Stimulated activated CD8-positive, alpha-beta memory T cell treated with anti-CD3 and anti-CD28 coated beads, Interleukin-4, amount 100 ng/mL, for 4 hours (primary cell): ENCODE measurements at places on chromosomes 3 and 15.

- no peak for DNase-seq
Measured at GRCh38 chr15:56821721-56822425, 88.6 kb upstream of the ZNF280D start.

GRCh38 chr3:186614266-186614596, 1.4 kb downstream of the AHSG start:
- DNase-seq = no peak

- no peak for DNase-seq
Measured at GRCh38 chr15:43143203-43143941, 10.0 kb downstream of the TMEM62 start.

GRCh38 chr15:80162059-80162554, 9.3 kb downstream of the FAH start:
- DNase-seq = no peak

GRCh38 chr3:71290301-71290700, 293.2 kb downstream of the FOXP1 start:
- DNase-seq = no peak

GRCh38 chr3:38003371-38003816, 12.8 kb downstream of the VILL start:
- DNase-seq = no peak

DNA sequence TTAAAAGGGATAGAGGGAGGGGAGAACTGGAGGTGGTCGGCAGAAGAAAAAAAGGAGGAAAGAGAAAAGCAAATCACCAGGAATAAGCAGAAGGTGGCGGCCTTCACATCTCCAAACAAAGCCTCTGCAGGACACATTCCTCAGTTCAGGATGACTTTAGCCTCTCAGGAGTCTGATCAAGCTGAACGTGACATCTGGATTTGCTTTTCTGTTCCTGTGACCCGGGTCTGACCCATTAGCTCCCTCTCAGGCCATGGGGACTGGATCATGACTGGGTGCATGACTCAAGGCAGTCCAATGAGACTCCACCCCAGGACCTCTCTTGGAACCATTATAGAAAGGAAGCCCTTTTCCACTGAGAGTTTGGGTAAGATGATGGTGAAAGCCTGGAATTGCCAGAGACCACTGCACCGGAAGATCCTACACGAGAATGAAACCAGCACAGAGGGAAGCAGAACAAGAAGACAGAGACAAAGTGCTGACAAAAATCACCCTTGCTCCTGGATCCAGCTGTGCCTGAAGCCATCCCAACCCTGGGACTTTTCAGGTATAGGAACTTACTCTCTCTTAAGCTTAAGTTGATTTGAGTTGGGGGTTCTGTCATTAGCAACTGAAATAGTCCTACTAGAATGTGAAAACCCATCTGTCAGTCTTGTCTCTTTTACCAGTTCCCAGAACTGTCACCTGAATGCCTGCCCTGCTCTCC, 45.4 kb upstream of the RAD18 start:
- DNase-seq = no peak

GRCh38 chr3:186869253-186870100, 27.0 kb downstream of the ADIPOQ start:
- DNase-seq = no peak

DNA sequence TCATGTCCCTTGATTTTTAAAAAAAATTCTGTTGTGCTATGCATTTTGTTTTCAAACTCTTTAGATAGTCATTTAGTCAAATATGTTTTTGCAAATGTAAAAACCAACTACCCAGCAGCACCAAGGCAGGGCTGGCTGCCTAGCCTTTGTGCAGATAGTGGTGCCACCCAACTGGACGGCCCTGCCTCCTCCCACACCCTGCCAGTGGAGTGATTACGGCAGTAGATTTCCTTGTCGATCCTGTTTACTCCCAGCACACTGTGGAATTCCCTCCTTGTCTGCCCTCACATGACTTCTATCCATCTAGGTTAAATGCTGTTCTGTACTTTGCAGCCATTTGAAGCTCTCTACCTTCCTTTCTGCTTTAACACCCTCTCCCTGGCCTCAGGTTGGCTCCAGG, 79.4 kb upstream of the PLXNA1 start:
- DNase-seq = no peak

DNA sequence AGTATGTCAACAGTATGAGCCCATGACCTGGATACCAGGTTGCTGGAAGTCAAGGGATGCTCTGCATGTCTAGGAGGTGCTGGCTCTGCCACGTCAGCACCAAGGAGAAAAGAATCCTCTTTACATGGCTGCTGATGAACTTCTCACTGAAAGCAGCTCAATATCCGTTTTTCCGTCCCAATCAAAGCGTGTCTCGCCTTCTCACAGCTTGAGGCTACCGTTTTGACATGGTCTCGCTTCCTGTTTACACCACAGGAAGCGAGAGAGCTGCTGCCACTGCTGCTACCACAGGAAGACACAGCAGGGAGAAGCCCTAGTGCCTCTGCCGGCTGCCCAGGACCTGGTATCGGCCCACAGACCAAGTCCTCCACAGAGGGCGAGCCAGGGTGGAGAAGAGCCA, 27.3 kb downstream of the STARD5 start:
- DNase-seq = peak; percentile 47

DNA sequence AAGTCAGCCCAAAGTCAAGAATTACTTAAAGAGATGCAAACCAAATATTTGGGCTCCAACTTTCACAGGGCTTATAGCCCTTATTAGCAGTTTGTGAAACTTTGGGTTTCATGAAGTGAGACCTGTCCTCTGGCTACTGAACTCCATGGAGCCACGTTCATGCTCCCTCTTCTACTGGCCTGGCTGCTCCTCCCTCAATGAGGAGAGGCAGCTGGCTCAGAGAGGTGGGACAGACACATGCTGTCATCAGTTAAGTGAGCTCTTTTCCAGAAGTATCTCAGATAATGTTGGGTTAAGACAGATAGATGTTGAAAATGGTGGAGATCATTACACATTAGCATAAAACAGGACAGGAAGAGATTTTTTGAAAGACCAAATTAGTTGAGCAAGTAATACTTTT, 19.4 kb downstream of the MRPS25 start:
- no peak for DNase-seq

DNA sequence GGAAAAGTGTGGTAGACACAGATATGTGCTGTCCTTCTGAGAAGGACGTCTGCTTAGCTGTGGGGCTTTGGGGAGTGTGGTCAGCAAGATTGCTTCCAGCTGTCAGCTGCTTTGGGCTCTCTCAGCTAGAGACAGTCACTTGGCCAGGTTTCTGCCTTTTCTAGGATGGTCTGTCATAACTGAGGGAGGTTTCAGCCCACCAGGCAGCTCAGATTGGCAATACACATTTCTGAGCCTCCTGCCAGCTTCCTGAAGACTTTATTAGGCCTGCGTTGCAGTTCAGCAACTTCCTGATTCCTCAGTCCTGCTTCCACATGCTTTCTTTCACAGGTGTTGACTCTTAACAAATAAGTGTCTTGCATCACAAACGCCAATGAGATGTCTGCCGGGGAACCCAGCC, 286.5 kb downstream of the SQOR start:
- no peak for DNase-seq

DNA sequence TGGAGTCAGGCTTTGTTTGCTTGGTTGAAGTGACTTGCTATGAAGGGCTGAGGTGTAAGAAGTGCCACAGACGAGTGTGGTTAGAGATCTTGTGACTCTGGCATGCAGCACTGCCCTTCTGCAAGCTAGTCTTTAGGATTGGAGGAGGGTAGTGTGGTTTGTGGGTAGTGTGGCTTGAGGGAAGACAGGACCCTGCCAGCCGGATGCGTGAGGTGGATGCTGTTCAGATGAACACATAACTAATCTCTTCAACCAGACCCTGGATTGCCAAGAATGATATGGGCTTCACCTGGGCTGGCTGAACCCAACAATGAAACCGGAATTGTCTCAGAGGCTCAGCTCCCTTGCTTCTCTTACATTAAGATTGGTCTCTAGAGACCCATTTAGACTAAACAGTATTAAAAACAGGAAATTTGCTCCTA, 32.7 kb downstream of the STARD9 start:
- no peak for DNase-seq

DNA sequence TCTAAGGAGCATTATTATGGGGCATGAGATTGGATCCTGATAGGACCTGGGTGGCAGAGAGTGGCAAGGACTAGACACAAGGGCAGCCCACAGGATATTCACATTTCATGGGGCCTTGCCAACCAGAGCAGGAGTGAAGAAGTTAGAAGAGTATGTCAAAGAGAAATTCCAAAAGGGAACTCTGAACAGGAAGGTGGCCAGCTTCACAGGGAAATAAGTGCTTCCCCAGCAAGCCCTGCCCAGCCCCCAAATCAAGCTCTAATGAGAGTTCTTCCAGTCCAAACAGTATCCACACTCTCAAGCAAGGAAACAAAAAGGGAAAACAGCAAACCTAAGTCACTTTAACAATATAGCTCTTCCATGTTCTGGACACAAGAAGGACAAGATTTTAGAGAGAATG, 130.2 kb upstream of the COL8A1 start:
- no peak for DNase-seq

DNA sequence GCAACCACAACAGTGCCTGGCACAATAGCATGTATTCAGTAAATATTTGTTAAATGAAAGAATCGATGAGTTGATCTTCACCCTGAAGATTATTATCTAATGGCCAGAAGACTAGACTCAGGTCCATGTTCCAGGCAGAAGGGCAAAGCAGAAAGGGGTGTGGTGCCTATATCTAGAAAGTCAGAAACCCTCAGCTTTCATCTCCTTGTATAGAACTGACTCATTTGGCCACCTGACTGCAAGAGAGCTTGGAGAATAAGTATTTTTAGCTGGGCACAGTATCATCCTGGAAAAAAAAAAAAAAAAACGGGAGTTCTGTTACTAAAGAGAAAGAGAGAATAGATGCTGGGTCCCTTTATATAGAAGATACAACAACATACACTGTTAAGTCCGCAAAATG, 69.7 kb upstream of the SPRED1 start:
- DNase-seq = no peak

DNA sequence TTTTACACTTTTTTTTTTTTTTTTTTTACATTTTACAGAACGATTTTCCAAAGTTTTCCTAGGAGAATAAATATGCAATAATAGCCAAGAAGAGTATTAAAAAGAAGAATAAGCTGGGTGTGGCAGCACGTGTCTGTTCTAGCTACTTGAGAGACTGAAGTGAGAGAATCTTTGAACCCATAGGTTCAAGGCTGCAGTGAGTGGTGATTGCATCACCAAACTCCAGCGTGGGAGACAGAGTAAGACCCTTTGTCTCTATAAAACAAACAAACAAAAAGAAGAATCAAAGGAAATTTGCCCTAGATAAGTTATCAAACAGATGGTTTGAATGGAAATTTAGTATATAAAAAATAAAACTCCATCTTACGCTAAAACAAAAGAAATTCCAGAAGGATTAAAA, 13.3 kb downstream of the XRN1 start:
- DNase-seq = no peak

DNA sequence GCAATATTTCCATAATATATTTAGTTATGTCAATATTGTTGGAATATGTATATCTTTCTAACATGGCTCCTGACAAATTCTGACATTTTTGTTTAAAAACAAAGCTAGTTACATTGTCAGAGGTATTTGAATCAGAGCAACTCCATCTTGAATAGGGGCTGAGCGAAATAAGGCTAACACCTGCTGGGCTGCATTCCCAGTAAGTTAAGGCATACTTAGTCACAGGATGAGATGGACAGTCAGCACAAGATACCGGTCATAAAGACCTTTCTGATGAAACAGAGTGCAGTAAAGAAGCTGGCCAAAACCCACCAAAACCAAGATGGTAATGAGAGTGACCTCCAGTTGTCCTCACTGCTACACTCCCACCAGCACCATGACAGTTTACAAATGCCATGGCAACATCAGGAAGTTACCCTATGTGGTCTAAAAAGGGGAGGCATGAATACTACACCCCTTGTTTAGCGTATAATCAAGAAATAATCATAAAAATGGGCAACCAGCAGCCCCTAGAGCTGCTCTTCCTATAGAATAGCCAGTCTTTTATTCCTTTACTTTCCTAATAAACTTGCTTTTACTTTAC, 30.4 kb downstream of the RPL22L1 start:
- DNase-seq = no peak

DNA sequence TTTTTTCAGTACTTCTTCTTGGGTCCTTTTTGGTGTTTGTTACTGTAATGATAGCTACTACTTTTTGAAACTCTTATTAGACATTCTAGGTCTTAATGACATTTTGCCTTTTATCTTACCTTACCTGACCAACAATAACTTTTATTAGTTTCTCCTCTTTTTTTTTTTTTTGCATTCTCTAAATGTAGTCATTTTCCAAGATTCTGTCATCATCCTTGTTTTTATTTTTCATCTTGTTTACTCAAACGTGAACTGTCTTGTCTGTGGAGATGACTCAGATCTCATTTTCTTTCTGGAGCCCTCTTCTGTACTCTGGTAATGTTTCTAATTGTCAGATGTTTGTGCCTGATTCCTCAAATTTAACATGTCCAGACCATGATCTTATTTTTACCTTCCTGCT, 2.9 kb downstream of the ABHD5 start:
- DNase-seq = no peak

GRCh38 chr3:14179114-14179465, 473 bp downstream of the LSM3 start:
- DNase-seq = no peak
